ENCODE measurements at places on chromosomes 4 and X.

- peak; percentile 37 for DNase-seq
These were observed at the start of gene XK for GRCh38 chrX:37685381-37686359. XK (plus strand) TSS chrX:37685791; CDS start chrX:37685962, 171 bp downstream.

GRCh38 chrX:94400488-94400887 lies 726.5 kb downstream of the FAM133A start:
- DNase-seq = peak; percentile 96

DNA sequence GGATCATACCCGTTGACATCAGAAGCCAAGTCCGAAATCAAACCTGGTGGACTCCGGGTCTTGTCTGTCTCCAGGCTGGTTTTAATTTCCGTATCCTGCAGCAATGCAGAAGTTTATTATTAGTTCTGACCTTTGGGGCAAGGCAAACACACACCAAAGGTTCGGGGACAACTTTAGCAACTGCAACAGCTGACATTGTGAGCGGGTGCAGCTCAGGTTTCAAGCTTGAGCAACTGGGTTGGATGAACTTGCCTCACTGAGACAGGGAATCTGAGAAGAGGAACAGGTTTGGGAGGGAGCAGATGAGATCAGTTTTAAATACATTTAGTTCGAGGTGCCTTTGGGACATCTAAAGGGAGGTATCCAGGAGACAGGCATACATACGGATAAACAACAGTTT lies 110.7 kb downstream of the GNL3L start:
- DNase-seq = peak; percentile 0

GRCh38 chrX:47634871-47635575 lies 5.3 kb upstream of the CFP start:
- DNase-seq = no peak

- no peak for DNase-seq
These were observed 74.1 kb upstream of the PPP3CA start for GRCh38 chr4:101421386-101421785.

Measured in MCF 10A (cell line).